GM03348 (cell line): ENCODE measurements at places on chromosomes 2 and 18.

GRCh38 chr2:144156736-144157640 lies 362.9 kb downstream of the ZEB2 start:
- DNase-seq = no peak

DNA sequence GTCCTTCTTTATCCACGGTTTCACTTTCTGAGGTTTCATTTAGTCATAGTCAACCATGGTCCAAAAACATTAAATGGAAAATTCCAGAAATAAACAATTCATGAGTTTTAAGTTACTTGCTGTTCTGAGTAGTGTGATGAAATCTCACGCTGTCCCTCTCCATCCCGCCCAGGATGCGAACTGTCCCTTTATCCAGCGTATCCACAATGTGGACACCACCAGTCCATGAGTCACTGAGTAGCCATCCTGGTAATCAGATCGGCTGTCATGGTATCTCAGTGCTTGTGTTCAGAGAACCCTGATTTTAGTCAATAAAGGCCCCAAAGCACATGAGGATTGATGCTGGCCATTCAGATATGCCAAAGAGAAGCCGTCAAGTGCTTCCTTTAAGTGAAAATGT lies 3.7 kb downstream of the SP140L start:
- DNase-seq = no peak

DNA sequence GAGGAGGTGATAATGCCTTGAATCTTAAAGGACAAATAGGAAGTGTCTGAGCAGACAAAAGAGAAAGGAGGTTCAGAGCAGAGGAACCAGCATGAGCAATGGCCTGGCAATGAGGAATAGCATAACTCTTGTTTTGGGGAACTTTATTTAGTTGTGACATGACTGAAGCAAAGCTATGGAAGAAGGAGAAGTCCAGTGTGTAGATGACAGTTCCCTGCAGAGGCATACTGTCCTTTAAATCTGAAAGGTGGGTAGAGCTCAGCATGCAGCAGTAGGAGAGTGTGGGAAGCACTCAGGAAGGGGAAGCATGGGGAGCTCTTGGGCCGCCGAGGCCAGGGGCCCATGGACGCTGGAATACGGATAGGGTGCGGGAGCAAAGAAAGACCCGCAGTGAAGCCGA lies 173.8 kb downstream of the SEPTIN10 start:
- DNase-seq = no peak

- no peak for DNase-seq
Observed at GRCh38 chr2:159175182-159175581, 111.3 kb downstream of the WDSUB1 start.

DNA sequence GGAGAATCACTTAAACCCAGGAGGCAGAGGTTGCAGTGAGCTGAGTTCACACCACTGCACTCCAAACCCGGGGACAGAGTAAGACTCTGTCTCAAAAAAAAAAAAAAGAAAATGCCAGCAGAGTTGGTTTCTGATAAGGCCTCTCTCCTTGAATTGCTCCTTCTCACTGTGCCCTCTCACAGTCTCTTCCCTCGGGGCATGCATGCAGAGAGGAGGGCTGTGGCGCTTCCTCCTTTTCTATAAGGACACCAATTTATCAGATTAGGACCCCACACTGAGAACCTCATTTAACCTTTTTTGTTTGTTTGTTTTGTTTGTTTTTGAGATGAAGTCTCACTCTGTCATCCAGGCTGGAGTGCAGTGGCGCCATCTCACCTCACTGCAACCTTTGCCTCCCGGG lies 110.5 kb downstream of the ZFP36L2 start:
- DNase-seq = no peak

GRCh38 chr2:229725716-229726574 lies 11.6 kb upstream of the DNER start:
- peak; percentile 21 for DNase-seq

GRCh38 chr2:179622112-179622511 lies 239.3 kb downstream of the ZNF385B start:
- DNase-seq = no peak

- DNase-seq = no peak
Observed at GRCh38 chr2:136189221-136189782, 71.4 kb upstream of the CXCR4 start.

GRCh38 chr2:979069-979928 lies 28.6 kb downstream of the SNTG2 start:
- DNase-seq = no peak
